Stimulated activated CD8-positive, alpha-beta memory T cell treated with anti-CD3 and anti-CD28 coated beads, Interleukin-4, amount 100 ng/mL, for 4 hours (primary cell): ENCODE measurements at places on chromosomes 2 and 18.

- DNase-seq: no peak
These were observed 69.5 kb downstream of the CDH20 start for GRCh38 chr18:61402726-61403125.

GRCh38 chr2:230137902-230138539, 69.3 kb upstream of the SLC16A14 start:
- DNase-seq: no peak

- no peak for DNase-seq
These were observed 115.3 kb downstream of the ACOXL start for GRCh38 chr2:110847651-110848050.

GRCh38 chr18:9437021-9437437, 38.3 kb upstream of the RALBP1 start:
- no peak for DNase-seq

GRCh38 chr2:136214307-136215200, 96.6 kb upstream of the CXCR4 start:
- no peak for DNase-seq

- no peak for DNase-seq
These were observed 12.1 kb downstream of the HS1BP3 start for GRCh38 chr2:20638646-20639430.

DNA sequence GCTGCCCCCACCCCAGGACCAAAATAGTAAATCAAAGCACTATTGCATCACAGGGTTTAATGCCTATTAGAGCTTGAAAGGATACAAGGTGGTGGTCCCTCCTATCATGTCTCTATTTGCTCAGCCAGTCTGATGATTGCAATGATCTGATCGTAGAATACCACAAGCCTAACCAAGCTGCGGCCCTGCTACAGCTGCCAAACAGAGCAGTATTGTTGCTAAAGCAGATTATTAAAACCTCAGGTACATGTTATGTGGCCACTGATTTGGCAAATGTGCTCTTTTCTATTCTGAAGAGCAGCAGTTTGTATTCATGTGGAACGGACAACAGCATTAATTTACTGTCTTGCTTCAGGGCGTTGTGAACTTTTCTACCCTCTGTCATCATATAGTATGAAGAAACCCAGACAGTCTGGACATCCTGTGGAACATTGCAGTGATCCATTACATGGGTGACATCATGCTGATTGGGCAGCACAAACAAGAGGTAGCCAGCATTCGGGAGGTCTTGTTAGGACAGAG, 8.4 kb upstream of the VAPA start:
- DNase-seq: no peak

DNA sequence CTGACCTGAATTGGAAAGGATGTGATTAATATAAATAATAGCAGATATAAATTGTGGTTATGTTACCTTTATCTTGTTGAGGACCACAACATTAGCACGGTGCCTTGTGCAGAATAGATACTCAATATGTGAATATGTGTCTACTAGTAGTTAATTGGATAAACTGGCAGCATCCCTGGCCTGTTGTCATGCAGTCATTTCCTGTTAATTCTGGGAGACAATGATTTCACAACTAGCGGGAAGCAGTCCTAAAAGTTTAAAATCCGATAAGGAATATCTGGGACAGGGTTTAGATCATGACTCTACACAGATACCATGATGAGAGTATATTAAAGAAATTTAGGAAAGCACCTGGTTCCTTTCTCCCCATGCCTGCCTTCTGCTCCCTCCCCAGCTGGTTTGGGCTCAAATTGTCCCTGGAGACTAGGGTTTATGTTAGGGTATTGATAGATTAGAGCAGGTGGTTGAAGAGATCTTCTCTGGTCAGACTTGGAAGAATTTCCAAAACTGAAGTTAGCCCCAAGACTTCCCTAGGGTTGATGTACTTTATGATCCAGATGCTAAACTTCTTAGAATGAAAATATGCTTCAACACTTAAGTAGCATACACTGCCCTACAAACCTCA, 32.8 kb downstream of the CYBRD1 start:
- DNase-seq: no peak
